Chondrocyte (in vitro differentiated cells): ENCODE measurements at places on chromosomes 6 and 20.

DNA sequence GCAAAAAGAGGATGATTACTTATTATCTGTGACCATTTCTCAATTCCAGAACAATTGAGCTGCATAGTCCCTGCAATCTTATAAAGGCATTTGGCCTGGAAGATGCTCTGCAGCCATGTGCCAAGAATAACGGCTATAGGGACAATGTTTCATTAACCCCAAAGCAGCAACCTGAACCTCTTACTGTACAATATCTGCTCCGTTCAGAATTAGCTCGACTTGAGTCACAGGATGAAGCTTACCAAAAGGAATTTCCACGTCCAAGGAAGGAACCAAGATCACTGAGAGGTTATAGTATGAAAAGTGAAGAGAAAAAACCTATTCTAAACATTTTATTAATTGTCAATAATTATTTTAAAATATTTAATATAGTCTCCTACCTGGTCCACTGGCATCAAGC lies 167.3 kb upstream of the GMDS start:
- DNase-seq: no peak

GRCh38 chr20:41248368-41249024 lies 69.0 kb downstream of the ZHX3 start:
- DNase-seq: no peak

GRCh38 chr20:59933296-59933848 lies at the start of gene SYCP2:
TSS of gene SYCP2 (minus strand) at chr20:59933637. CDS start at chr20:59922413, 11,224 bp downstream.
- DNase-seq: no peak

- no peak for DNase-seq
Observed at GRCh38 chr6:5112066-5112799, 27.1 kb downstream of the PPP1R3G start.

- no peak for DNase-seq
Observed at GRCh38 chr6:6592826-6593475, 4.4 kb downstream of the LY86 start.

DNA sequence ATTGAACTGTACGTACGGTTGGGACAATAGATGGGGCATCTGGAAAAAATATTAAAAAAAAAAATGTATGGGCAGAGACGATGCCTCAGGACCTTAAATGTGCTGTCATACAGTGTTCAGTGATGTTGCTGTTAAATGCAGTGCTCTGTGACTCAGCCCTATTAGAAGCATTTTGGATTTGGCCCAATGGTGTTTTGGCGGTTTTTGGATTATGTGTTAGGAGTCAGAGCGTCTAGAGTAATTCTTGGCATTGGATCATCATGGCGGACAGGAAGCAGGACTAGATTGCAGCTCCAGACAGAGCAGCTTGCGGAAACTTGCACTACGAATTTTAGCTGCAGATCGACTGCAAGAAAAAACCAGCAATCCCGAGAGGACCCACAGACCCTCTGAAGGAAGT lies 280.0 kb downstream of the SOX4 start:
- no peak for DNase-seq

DNA sequence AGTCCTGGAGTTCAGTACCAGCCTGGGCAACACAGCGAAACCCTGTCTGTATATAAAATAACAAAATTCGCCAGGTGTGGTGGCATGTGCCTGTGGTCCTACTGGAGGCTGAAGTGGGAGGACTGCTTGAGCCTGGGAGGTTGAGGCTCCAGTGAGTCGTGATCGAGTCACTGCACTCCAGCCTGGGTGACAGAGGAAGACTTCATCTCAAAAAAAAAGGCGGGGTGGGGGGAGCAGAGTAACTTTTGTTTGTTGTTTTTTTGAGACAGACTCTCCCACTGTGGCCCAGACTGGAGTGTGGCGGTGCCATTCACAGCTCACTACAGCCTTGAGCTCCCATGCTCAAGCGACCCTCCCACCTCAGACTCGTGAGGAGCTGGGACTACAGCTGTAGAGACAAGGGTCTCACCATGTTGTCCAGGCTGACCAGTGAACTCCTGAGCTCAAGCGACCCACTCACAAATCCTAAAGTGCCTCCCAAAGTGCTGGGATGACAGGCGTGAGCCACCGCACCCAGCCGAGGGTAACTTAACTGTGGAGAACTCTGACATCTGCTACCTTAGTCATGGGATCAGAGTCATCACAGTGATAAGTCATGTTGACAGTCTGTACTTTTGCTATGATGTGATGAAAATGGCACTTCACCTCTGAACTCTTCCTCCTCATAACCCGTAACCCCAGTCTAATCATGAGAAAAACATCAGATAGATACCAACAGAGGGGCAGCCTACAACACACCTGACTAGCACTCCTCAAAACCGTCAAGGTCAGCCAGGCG lies 16.5 kb downstream of the PEDS1 start:
- DNase-seq: no peak

GRCh38 chr6:157240059-157240959 lies 83.0 kb downstream of the TMEM242 start:
- DNase-seq: no peak

- no peak for DNase-seq
Observed at GRCh38 chr6:138600726-138601125, 101.4 kb upstream of the NHSL1 start.

GRCh38 chr6:91865889-91866288 lies 1279.0 kb upstream of the MAP3K7 start:
- no peak for DNase-seq

DNA sequence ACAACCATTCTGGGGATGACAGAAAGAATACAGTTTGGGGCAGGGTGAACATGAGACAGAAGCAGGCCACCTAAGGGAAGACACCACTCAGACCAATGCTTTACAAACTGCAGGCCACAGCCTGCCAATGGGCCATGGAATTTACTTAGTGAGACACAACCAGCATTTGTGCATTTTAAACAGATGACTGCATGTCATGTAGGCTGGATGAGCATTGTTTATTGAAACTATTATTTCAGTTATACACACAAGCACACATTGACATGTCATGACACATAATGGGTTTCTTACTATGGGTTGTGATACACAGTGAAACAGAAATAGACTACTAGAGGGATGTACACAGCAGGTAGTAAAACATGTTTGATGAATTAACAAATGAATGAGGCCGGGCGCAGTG lies 8.0 kb downstream of the PGM3 start:
- DNase-seq: no peak
